ENCODE measurements at places on chromosomes 11 and 22.
A peak's percentile ranks its signal among the peaks of the same experiment; 100 is the strongest.

DNA sequence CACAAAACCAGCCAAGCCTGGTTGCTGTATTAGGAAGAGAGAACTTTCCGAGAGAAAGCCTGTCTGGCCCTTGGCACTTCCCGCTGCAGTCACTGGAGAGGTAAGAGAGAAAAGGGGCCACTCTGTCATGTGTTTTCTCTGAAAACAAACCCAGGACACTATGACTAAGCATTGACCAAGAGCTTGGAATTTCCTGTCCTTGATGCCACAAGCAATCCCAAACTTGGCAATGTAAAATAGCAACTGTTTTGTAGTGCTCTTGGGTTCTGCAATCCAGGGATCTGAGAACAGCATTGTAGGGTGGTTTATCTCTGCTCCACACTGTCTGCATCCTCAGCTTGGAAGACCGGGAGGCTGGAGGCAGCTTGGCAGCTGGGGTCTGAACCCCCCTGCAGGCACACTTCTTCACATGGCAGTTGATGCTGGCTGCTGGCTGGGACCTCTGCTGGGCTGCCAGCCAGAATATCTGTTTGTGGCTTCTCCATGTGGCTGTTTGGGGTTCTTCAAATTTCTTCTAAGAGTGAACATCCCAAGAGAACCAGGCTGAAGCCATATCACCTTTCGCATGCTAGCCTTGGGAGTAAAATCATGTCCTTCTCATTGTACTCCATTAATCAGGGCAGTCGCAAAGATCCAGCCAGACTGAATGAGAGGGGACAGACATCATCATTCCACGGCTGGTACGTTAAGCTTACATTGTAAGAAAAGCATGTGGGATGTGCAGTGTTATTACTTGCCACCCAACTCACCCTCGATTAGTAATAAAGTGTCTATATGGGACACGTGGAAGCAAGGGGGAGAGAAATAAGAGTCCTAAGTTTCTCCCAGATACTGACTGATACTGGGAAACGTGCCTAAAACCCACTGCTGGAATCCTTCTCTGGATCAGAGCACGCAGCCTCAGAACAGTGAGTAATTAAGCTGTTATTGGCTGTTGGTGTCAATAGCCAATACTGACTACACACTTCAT, 537.4 kb upstream of the B3GAT1 start:
- no peak for DNase-seq

GRCh38 chr11:113295993-113296392, 18.4 kb upstream of the TTC12 start:
- no peak for DNase-seq

DNA sequence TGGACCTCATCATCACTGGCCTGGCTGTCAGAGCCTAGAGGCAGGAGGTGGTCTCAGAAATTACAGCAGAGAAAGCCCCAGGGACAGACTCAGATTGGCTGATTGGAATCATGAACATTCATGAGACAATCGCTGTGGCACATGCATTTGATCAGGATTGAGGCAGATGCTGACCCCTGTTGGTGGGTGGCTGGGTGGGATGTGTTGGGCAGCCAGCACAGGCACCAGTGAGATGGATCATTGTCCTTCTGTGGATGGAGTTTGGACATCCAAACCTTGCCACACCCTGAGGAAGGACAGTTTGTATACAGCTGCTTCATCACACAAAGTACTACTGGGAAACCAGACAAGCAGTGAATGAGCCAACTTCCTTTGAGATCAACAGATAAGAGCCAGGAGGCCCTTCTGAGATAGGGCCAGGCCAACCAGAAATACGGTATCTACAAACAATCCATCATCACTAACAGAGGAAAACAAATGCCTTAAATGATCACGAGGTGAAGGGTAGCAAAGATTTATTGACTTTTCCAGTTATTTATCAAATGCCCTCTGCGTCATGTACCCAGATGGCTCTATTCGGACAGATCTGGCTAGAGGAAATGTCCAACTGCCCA, 17.3 kb downstream of the COMMD9 start:
- DNase-seq: no peak

- peak; percentile 10 for DNase-seq
Observed at GRCh38 chr22:19291218-19291579, 320 bp downstream of the CLTCL1 start.

DNA sequence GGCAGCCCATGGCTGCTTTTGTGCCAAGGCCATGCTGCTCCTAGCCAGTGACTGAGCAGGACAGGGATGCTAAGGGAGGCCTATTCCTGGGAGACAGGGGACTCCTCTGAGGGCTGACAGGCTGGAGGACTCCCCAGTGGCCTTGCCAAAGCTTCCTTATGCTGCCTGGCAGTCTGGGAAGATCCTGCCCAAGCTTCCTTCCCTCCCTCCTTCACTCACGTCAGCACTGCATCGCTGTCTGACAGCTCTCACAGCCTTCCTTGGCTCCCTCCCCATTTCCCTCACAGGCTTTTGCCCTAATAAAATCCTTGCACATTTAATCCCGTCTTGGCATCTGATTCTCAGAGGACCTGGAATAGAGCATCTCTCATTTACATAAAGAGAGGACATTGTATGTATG, 26.5 kb downstream of the HTR3A start:
- DNase-seq: no peak

DNA sequence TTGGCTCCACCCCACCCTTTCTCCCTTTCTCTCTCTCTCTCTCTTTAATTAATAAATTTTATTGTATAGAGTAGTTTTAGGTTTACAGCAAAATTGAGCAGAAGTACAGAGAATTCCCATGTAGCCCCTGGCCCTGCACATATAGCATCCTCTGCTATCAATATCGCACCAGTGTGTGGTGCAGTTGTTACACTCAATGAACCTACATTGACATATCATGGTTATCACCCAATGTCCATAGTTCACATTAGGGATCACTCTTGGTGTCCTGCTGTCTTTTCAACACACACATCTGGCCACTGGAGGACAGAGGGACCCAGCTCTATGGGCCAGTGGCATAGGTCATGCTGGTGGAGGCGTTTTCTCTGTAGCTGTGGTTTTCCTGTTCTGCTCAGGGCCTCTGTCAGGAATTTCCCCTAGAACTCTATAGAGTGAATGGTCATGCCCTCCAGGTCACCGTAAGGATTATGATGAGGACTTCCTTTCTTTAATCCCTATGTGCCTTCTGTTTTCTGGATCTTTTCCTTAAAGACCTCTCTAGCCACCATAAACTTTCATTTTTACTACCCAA, 98.2 kb upstream of the NAV2 start:
- no peak for DNase-seq

- DNase-seq: no peak
Observed at GRCh38 chr22:34986523-34986922, 79.4 kb upstream of the ISX start.

GRCh38 chr11:119089319-119089718, 4.6 kb downstream of the HMBS start:
- no peak for DNase-seq
